ENCODE measurements at places on chromosomes 3 and 15.

GRCh38 chr3:77500721-77501120 lies 460.8 kb downstream of the ROBO2 start:
- no peak for DNase-seq

DNA sequence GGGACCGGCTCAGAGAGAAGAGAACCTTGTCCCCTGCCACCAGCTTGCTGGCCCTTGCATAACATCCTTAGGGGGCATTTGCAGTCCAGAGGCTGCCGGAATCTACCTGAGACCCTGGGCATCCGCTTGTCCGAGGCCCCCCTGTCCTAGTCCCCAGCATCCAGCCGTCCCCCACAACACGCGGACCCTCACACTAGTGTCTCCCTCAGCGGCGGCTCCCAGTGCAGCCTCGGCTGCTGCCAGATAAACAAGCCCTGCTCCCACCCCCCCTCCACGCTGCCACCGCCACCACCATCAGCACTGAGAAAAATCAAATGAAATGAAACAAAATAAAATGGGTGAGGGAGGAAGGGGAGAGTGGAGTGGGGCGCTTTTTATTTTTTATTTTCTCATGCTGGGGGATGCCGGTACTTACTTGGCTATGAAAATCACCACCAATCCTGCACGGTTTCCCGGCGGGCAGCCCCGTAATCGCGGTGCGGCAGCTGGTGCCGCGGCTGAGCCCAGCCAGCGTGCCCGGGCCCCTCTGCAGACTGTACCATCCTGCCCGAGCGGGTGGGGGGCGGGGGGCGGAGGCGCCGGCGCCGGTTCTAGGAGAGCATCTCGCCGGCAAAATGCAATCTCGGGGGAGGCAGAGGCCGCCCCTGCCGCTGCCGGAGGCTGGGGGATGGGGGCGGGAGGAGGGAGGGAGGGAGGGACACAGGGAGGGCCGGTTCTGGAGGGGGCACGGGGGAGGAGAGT lies at the start of gene ATP2B2:
ATP2B2 (minus strand) TSS at position 537 of the 741 bp plus-strand sequence. CDS start 56,043 bp downstream, outside the sequence.
- DNase-seq, result no peak

DNA sequence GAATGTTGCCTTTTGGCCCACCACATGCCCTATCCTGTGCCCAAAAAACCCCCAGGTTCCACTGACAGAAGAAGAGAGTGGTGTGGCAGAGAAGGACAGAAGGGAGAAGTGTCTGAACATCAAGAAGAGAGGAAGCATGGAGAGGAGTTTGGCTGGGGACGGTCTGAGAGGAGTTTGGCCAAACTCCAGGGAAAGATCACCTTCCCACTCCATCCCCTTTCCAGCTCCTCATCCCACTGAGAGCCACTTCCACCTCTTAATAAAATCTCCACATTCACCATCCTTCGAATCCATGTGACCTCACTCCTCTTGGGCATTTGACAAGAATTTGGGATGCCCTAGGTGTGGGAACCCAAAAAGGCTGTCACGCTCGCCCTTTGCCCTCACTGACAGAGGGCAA lies 311.6 kb upstream of the GRM7 start:
- DNase-seq, result no peak

DNA sequence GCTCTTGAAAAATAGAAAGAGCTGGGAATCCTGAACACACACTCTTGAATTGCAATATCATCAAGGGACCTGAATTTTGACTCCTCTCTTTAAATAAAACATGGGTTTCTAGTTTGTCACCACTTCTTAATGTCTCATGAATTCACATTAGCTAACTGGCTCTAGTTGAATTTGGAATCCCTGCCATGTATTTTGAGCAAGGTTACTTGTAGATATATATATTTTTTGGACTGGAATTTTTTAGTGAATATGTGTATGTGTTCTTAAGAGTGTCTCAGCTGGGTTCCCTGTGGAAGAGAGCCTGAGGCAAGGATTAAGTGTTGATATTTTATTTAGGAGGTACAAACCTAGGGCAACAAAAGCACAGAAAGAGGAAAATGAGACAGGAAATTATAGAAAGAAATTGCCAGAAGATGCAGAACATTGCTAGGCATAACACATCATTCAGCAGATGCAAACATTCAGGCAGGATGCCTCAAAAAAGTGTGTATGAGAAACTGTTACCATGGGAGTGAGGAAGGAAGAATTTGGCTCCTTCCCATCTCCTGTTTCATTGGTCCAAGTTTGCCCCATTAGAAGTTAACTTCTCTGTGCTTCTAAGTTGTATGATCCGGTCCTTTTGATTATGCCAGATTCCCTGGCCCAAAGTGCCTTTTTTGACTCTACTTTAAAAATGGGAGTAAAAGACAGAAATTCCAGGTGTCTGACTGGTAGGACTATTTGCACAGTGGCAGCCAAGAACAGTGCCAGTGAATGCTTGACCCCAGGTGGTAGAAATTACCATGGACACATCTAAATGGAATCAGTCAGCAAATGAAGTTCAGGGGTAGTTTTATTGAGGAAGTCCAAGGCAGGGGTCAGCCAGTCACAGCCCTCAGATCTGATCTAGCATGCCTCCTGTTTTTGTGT lies 253.7 kb upstream of the TGFBR2 start:
- no peak for DNase-seq

- DNase-seq, result no peak
Observed at GRCh38 chr3:48436477-48436787, 3.5 kb downstream of the CCDC51 start.

GRCh38 chr15:70559265-70560239 lies 203.8 kb downstream of the UACA start:
- peak; percentile 84 for DNase-seq

DNA sequence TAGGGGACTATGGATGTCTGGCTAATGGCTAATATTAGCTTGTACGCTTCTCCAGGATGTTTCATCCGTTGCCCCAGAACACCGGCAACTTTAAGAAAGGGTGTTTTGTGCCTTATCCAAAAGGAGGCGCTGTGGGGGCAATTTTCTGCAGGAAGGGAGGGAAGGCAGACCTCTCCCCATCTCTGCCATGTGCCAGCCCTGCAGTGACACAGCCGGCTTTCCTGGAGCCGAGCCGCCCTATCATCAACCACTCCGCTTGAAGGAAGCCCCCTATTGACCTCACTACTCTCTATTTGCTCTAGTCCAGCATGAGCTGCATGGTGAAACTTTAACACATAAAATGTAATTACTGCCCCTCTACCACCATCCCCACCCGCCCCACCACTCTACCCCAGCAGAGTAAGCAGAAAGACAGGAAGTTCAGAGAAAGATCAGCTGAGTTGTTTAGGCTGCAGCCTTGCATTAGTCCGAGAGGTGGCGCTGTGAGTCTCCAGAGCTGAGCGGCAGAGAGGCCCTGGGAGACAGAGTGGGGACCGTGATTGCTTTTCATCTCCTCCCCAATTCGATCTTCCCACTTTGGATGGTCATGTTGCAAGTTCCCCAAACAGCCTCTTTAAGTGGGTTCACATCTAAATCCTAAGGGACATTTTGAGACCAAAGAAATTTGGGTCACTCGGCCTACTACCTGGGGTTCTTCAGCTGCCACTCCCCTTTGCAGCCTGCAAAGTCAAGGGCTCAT lies 24.5 kb upstream of the RAD18 start:
- DNase-seq, result peak; percentile 77

GRCh38 chr3:100210772-100211135 lies 50.0 kb upstream of the TBC1D23 start:
- DNase-seq, result no peak

DNA sequence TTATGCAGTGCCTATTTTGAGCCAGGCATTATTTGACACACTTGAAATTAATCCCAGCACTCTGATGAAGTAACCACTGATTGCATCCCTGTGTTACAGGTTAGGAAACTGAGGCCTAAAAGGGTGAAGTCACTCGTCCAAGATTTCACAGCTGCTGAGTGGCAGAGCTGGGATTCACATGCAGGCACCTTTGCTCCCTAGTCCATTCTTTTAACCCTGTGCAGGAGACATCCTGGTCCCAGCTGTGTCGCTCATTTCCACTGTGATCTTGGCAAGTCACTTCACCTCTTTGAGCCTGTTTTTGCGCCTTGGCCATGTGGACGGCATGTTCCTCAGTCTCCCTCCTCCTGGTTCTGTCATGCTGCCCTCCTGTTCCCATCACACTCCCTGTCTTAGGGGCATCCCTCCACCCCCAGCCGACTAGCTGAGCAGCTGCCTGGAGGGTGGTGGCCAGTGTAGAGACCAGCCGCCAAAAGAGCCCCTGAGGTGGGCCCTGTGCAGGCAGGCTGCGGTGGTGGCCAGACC lies 70.6 kb downstream of the SMAD6 start:
- DNase-seq, result no peak

- no peak for DNase-seq
Observed at GRCh38 chr3:40019376-40019775, 210.0 kb downstream of the MYRIP start.

- DNase-seq, result no peak
Observed at GRCh38 chr15:65660927-65661326, 39.2 kb downstream of the SLC24A1 start.

DNA sequence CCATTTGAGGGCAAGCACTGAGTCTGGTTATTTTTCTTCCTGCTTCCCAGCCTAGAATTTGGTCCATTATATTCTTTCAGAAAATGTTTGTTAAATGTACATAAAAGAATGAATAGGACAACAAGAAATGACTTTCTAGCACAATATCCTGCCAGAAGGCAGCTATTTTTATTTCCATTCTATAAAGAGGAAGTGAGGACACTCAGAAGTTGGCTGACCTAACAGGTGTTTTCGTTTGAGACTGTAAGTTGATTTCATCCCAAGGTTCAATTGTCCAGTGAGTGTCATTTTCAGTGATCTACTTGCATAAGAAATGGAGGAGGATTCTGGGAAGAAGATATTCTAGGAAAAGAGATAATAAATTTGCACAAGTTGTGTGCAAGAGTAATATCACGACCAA lies 191.9 kb upstream of the POU1F1 start:
- DNase-seq, result no peak

GRCh38 chr15:60400944-60401343 lies 3.2 kb upstream of the ANXA2 start:
- no peak for DNase-seq

DNA sequence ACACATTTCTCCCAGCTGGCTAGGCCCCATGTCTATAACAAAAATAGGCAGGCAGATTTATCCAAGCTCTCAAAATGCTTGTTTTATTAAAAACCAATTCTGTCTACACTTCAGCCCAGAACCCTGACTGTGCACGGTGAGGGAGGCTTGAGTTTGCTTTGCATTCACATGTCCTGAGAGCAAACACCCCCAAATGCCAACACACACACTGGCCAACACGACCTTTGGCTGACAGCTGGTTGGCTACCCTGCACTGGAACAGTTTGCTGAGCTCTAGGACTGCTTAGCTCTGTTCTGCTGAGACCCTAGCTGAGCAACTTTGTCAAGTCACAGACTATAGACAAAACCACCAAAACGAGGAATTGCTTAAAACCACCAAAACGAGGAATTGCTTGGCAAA lies 3.6 kb downstream of the STIMATE start:
- DNase-seq, result no peak

- DNase-seq, result no peak
Observed at GRCh38 chr15:58622877-58623276, 126.6 kb downstream of the ADAM10 start.

DNA sequence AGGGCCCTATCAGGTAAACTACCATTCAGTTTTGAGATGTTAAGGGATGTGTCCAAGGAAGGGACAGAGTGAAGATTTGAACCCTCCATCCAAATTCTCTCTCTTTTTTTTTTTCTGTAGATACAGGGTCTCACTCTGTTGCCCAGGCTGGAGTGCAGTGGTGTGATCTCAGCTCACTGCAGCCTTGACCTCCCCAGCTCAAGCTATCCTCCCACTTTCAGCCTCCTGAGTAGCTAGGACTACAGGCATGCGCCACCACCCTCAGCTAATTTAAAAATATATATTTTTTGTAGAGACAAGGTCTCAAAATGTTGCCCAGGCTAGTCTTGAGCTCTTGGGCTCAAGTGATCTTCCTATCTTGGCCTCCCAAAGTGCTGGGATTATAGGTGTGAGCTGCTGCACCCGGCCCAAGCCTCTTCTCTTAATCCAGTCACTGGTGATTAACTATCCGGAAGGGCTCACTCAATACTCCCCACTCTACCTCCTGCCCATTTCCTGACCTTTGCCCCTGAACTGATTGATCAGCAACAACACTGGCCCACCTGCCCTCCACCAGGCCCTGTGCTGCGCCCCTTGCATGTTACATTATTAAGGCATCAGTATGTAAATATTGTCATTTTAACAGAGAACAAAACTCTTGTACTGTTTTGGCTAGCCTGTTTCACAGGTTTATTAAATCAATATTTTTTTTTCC lies 164.7 kb downstream of the CTNNB1 start:
- no peak for DNase-seq

DNA sequence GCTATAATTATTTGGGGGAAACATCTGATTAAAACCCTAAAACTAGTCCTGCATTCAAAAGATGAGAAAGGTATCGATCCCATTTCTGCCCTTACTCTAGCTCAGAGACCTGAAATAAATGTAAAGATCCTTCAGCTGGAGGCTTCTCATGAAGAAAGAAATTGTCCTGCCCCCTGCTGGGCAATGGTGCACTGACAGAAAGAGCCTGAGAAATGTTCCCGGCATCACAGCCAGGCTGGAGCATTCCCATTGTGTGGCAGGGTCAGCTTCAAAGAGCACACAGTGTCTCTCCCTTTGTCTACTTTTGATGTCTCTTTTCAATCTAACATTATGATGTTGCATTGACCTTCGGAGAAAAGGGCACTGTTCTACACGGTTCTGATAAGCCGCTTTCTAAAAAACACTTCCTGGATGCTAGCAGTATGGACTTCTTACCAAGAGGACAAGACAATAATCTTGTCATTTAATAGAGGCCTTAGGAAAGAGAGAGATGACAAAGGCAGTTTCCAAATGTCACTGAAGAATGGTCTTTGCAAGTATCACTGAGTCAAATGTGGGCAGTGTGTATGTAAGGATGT lies 287.5 kb downstream of the MAGI1 start:
- peak; percentile 75 for DNase-seq

- DNase-seq, result no peak
Observed at GRCh38 chr3:187025254-187025655, 94.9 kb downstream of the ST6GAL1 start.

- DNase-seq, result no peak
Observed at GRCh38 chr3:172383306-172383796, 64.9 kb downstream of the GHSR start.

- no peak for DNase-seq
Observed at GRCh38 chr15:81819924-81820635, 225.7 kb downstream of the MEX3B start.

DNA sequence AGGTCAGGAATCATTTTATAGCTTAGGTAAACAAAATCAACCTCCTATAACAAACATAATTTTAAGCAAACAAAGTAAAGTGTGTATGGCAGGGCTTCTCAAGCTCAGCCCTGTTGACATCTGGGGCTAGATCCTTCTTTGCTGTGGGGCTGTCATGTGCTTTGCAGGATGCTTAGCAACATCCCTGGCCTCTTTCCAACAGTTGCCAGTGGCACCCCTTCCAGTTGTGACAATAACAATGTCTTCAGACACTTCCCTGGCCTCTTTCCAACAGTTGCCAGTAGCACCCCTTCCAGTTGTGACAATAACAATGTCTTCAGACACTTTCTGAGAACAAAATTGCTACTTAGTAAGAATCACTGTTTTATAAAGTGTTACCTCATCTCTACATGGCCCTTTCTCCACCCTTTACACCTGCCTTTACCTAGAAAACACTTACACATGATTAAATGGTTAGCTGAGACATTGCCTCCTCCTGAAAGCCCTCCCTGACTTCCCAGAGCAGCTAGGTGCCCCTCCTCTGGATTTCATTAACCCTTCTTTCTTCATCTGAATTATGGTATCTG lies 194.0 kb upstream of the LMCD1 start:
- DNase-seq, result no peak

GRCh38 chr15:55588070-55588814 lies at the start of gene PYGO1:
Gene PYGO1 (minus strand): TSS chr15:55588345. CDS start chr15:55587883, 462 bp downstream.
- peak; percentile 72 for DNase-seq

GRCh38 chr3:153640689-153641665 lies 479.0 kb downstream of the RAP2B start:
- no peak for DNase-seq

GRCh38 chr3:138646513-138646912 lies 37.9 kb downstream of the FAIM start:
- DNase-seq, result no peak
